ENCODE measurements at places on chromosomes 3 and 15.

GRCh38 chr15:38667890-38668850 is 103.6 kb upstream of the RASGRP1 start:
- no peak for DNase-seq

- no peak for DNase-seq
These were observed 2.7 kb downstream of the TMEM108 start for GRCh38 chr3:133040696-133041523.

DNA sequence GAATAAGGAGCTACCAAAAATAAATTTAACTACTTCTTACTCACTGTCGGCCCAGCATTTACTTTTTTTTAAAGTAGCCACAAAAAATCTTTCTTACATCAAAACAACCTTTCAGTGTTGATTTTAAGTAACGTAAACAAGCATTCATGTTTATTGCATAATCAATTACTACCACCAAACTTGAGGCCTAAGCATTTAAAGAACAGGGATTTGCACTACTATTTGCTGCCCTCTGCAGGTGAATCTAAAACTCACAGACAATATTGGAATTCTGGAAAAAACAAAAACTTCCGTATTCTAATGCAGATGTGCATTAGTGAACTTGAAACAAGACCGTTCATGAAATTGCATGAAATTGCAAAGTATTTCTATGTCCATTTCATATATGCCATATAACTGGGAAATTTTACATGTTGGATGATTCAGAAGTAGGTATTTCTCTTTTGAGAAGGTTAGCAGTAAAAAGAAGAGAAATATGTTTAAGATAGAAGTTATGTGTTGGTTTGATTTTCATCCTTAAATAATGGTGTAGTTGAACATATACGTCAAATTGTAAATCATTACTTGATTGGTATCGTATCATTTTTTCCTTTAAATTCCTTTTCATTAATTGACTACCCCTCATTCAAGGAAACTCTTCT is 55.6 kb downstream of the CGGBP1 start:
- no peak for DNase-seq

DNA sequence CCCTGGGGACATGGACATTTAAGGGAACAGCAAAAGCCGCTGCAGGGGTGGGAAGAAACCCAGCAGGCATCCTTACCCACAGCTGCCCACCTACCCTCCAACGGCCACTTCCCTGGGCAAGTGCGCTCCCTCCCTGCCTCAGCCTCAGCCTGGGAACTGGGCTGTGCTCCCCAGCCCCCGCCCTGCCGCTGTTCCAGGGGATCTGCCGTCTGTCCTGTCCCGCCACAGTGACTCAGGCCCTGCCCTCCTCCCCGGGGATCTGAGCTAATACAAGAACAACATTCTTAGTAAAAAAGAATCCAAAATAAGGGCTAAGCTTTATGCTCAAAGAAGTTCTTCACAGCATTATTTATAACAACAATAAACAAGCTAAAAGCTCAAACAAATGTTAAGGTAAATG is 7.4 kb upstream of the IQSEC1 start:
- no peak for DNase-seq

Data from effector CD4-positive, alpha-beta T cell (primary cell).